PC-9 (cell line): ENCODE measurements at places on chromosomes 2 and 18. TPM values are rescaled to one million over a fixed set of nuclear protein-coding genes. Genes with fewer than 3 reads are reported as not detected.

DNA sequence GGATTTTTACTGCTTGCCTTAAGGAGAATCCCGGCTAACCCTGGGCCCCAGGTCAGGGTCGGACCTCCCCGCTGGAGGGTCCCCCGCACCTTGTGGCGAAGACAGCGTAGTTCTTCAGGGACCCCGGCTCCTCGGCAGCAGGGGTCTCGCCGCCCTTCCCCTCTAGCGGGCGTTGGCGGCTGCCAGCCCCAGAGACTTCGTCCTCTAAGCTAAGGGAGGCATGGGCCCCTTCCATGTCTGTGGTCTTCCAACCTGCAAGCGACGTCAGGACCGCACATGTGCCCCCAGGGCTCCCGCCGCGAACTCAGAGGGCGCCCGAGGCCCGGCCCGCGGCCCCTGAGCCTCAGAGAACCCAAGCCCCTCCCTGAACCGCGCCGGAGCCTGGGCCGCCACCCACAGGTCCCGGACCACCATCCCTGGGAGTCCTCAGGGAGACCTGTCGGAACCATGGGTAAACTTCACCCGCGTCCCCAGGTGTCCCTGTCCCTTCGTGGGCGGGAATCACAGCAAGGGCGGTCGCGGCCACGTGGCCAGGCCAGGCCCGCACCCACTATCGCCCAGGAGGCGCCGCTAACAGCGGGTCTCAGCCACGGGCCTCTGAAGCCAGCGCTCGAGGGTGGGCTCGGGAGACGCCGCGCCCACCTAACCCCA, 562 bp downstream of the ANKMY1 start:
- DNase-seq = no peak

DNA sequence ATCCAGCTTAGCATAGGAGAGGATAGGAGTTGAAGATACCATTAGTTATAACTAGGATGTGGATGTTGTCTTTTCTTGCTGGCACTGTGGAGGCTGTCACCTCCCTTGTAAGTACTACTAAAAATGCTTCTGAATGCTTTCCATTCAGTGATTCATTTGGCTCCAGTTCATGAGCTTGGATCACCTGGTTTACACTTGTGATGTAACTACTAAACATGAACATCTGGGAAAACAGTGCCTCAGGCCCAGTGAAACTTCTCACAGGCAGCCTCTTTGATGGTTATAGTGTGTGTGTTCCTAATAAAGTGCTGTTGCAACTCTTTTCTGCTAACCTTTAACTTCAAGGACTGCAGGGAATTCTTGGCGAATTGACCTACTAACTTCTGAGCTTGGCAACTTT, 13.0 kb upstream of the SLC9A2 start:
- no peak for DNase-seq

- DNase-seq = no peak
Observed at GRCh38 chr2:55010915-55011314, 39.3 kb downstream of the RTN4 start.

- DNase-seq = peak; percentile 99
Observed at GRCh38 chr2:24015562-24016375, 5.9 kb downstream of the MFSD2B start.

The CPS1 gene
- total RNA-seq = 20.3 and 27.5 TPM in 2 replicates
